ENCODE measurements at places on chromosomes 2 and 18. TPM values are rescaled to one million over a fixed set of nuclear protein-coding genes. Genes with fewer than 3 reads are reported as not detected.

- H3K27ac ChIP-seq, result no peak overlapping the region
- no peak for DNase-seq
- no peaks in the 10 kb centered on the region for H3K36me3 ChIP-seq
- H3K4me3 ChIP-seq, result no peak overlapping the region
- H3K4me1 ChIP-seq, result no peaks in the 10 kb centered on the region
These were observed 21.6 kb downstream of the SLC38A11 start for GRCh38 chr2:164933671-164934189.

GRCh38 chr2:108554528-108554927, 20.3 kb downstream of the LIMS1 start:
- no peaks in the 10 kb centered on the region for H3K4me1 ChIP-seq
- no peak for DNase-seq
- no peak overlapping the region for H3K4me3 ChIP-seq
- peak overlapping the region; percentile 52 for H3K27ac ChIP-seq

DNA sequence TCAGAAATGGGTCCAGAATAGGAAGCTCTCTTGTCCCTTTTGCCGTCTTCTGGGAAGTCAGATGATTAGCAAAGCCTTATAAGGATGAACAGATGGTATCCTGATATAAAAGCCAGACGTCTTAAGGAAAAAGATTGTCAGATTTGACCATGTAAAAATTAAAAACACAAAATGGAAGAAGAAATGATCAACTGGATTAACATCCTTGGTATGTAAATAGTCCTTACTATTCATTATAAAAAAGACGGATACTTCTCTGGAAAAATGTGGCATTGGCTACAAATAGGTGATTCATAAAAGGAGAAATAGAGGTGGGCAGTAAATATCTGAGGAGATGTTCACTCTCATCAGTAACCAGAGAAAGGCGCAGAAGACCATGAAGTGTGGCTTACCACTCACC, 33.7 kb upstream of the SCLY start:
- no peaks in the 10 kb centered on the region for H3K4me1 ChIP-seq
- DNase-seq, result no peak
- H3K27ac ChIP-seq, result no peak overlapping the region
- H3K27me3 ChIP-seq, result no peaks in the 10 kb centered on the region

DNA sequence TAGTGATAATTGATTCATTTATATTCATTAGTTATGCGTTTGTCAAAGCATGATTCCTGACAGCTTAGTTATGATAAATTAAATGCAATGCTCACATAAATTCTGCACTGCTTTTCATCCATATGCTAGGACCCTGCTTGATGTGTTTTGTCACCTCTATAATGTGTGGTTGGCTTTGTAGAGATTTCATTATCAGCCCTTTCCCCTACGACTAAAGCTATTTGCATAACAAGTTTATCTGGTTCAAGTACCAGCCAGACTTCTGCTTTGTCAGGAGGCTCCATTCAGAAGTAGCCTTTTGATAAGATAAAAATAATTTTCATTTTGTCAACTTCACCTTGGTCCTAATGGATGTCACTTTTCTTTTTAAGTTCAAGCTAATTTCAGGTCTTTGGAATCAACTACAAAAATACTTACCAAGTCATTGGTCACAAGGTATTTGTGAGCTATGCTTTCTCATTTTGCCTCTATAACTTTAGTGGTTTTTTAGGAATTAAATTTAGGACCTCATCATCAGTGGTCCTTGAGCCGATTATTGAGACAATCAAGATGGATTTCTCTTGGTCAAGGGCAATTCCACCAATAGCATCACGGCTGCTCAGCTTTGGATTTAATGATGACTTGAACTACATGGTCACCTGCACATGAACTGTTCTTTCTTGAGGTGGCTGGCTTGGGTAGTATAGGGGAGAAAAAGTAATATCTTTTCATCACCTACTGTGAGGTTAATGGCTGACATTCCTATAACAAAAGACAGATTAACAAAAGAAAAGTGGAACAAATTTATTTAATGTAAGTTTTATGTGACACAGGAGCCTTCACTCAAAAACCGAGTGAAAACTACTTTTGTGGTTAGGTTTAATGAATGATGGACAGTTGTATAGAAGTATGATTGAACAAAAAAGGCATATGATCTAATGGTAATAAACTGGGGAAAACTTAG, 162.1 kb downstream of the MYO3B start:
- no peak overlapping the region for H3K27ac ChIP-seq
- no peaks in the 10 kb centered on the region for H3K27me3 ChIP-seq
- DNase-seq, result no peak
- H3K4me1 ChIP-seq, result no peaks in the 10 kb centered on the region

DNA sequence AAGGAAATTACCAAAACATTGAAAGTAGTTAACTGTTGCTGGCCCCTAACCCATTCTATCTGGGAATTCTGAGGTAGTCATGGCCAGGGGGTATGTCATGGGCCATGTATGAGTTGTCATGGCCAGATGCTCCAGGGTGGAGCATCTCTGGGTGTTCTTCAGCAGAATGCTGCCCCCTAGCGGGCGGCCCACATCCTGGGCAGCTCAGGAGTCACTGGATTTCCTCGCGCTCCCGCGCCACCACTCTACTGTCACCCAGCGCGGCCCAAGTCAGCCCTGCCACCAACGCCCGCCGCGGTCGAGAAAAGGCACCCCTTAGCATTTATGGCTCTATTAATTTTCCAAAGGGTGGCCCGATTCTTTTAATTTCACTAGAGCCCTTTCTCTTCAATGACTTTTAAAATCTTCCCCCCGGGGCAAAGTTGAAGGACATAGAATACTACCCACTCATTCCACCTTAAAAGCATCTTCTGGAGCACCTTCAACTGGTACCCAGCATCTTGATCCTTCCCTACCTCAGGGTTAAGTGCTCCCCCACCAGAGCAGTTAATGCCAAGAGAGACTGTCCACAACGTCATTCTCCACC, 41.6 kb downstream of the PKDCC start:
- H3K27me3 ChIP-seq, result no peaks in the 10 kb centered on the region
- H3K36me3 ChIP-seq, result no peaks in the 10 kb centered on the region
- peaks cover 3% of the 10 kb centered on the region for H3K4me1 ChIP-seq
- no peak overlapping the region for H3K4me3 ChIP-seq
- H3K27ac ChIP-seq, result no peak overlapping the region

DNA sequence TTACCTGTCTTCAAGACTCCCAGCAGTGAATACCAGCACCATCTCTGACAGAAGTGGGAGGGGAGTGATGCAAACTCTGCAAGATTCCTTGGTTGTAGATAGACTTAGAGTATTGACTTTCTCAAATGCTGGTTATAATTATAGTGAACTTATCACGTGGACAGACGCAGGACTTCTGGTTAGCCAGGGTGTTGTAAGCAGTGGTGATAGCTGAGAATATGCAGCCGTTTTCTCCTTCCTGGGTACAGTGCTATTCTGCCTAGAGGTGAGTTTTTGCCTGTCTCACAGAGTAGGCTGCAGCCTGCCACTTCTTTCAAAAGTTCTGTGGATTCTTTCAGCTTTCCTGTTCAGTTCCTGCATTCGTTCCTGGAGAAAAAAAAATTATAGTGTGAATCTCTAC, 733 bp upstream of the CXCR2 start:
- H3K4me1 ChIP-seq, result peaks cover 7% of the 10 kb centered on the region
- H3K27ac ChIP-seq, result peak overlapping the region; percentile 86
- no peak for DNase-seq
- H3K4me3 ChIP-seq, result no peak overlapping the region
- no peaks in the 10 kb centered on the region for H3K36me3 ChIP-seq
- H3K27me3 ChIP-seq, result no peaks in the 10 kb centered on the region

The ACMSD gene
- total RNA-seq, result not detected

The GAREM2 gene
- total RNA-seq, result 0.72 TPM

Data from spleen (tissue), 13 donors.